ENCODE measurements at places on chromosomes 13 and 19.

GRCh38 chr13:21831654-21832324 is 160.9 kb downstream of the FGF9 start:
- DNase-seq: no peak

- DNase-seq: no peak
These were observed 309.8 kb downstream of the KLF5 start for GRCh38 chr13:73368608-73369007.

GRCh38 chr13:44004878-44005277 is 125.2 kb downstream of the LACC1 start:
- peak; percentile 48 for DNase-seq

GRCh38 chr19:8252922-8253589 is 43.9 kb downstream of the CERS4 start:
- peak; percentile 40 for DNase-seq

DNA sequence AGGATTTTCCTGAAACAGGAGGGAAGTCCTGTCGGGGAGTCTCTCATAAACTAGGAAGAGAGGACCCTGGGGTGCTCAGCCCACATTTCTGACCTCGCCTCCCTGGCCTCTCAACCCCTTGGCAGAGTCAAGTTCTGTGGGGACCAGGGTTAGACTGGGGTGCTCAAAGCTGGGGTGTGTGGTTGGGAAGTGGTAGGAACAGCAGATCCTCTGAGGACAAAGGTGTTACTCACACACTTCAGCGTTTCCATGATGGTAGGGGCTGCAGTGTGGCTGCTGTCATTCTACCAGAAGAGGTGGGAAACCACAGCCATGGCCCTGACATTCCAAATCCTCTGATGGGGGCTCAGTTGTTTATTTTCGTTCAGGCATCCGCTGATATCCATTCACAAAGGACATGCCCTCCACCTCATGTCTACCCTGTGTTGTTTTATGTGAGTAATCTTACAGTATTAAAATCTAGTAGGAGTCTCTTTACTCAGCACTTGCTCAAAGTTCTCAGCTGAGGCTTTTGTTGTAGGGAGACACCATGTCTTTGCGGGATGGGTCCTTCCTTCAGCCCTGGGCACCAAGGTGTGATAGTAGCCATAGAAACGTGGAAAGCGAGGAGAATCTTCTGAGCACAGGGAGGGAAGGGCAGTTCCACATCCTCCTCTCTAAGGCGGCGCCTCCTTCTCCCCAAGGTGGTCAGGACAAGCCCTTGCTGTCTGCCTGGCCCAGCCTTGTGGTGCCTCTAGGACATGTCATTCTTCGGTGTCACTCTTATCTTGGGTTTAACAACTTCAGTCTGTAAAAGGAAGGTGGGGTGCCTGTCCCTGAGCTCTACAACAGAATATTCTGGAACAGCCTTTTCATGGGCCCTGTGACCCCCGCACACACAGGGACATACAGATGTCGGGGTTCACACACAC is 1.5 kb downstream of the KIR2DL3 start:
- no peak for DNase-seq

DNA sequence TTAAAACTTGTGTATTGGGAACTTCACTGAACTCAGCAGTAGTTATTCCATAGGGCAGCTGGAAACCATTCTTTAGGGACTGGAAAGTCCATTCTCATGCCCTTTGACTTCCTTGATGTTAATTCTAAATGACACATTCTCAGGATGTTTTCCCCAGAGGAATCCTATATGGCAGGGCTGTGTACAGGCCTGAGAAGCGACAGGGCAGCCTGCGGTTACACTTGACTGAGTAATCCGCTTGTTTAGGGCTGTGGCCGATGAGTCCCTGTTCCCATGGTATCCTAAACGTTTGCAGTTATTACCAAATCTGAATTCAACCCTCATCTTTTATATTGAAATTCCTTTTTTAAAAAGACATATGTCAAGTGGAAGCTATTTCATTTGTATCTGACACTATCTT is 83.5 kb downstream of the COL4A2 start:
- DNase-seq: peak; percentile 57

DNA sequence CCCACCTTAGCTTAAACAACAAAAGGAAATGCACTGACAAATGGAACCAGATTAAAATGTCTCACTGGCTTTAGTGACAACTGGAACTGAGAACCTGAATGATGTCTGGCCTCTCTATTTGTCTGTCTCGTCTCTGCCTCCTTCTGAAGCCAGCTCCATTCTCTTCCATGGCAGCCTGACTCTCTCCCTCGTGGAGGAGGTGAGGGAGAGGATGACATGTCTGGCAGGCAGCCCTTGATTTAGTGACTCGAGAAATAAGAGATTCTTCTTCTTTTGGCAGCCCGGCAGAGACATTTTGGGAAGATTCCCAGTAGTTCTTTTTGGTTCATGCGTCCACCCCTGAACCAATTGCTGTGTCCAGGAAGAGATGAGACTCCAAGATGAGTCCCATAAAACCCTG is 131.7 kb downstream of the KLF5 start:
- no peak for DNase-seq

GRCh38 chr19:6226012-6226411 is 53.8 kb downstream of the MLLT1 start:
- no peak for DNase-seq

DNA sequence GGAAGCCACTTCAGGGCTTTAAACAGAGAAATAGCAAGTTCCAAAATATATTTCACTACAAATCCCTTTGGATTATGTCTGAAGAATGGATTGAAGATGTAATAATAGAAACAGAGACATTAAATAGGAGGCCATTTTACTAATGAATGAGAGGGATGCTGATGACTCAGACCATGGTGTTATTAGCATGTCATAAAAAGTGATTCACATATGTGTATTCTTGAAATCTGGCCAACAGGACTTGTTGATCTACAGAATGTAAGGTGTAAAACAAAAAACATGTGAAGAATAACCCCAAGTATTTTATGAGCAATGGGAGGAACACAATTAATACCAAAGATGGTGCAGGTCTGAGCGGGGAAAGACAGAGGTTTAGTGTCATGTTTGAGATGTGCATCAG is 873.7 kb downstream of the SLITRK5 start:
- DNase-seq: no peak

DNA sequence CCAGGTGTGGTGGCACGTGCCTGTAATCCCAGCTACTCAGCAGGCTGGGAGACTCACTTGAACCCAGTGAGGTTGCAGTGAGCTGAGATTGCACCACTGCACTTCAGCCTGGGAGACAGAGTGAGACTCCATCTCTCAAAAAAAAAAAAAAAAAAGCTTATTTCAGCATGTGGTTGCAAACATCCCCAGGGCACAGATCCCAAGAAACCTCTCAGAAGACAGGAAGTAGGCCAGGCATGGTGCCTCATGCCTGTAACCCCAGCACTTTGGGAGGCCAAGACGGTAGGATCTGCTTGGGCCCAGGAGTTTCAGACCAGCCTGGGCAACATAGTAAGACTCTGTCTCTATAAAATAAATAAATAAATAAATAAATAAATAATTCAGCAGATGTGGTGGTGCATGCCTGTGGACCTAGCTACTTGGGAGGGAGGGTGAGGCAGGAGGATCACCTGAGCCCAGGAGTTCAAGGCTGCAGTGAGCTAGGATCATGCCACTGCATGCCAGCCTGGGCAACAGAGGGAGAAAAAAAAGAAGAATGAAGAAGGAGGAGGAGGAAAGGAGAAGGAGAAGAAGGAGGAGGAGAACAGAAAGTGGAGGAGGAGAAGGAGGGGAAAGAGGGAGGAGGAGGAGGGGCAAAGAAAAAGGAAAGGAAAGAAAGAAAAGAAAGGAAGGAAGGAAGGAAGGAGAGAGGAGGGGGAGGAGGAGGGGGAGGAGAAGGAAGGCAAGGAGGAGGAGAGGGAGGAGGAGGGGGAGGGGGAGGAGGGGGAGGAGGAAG is 4.3 kb upstream of the LRRC8E start:
- no peak for DNase-seq

DNA sequence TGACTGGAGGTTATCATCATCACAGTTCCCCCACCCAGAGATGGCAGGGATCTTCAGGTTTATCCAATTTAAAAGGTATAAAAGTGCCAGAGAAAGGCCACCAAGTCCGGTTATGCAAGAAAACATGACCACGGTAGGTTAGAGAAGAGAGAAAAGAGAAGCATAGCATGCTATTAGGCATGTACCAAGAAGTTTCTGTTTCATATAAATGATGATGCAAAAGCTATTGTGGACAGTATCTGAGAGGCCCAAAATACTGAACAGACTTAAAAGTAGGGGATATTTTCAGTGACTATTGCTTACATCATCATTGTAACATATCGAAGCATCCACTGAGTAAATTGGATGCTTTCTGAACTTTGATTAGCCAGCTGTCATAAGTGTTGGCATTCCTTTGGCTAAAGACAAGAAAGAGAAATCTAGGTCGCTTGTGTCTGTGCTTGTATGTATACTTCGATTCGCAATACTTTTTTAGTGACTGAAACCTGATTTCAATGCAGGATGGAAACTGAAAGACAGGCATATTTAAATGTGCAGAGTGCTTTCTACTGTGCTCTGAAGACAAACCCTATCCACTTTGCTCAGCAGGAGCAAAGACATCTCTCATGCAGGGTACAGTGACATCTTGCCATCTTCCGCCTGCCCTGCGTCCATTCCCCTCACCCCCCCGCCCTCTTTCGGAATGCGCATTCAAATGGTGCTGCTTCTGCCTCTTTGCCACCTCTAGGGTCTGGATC is 180.3 kb downstream of the SHISA2 start:
- no peak for DNase-seq

DNA sequence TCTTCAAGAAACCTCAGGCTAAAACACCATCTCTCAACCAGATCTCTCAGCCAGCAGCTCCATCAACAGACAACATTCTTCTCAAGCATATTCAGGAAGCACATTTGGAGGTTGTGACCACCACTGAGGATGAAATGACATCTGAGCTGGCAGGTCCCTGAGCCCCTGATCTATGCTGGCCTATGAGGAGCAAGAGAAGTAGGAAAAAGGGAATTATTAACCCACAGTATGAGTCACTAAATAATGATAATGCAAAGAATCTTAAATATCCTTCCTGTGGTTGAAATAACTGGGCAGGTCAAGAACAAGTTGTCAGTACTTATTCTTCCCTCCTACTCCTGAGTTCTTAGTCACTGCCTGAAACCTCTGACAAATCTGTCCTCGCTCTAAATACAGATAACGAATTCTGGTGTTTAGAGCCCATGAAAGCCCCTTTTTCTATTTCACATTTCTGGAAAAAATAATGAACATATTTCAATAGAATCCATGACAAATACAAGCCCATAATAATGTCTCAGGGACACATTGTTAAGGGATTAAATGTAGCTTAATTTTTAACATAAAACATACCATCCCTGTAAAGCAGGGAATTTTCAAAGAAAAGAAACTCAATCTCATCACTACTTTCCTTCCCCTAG is 225.8 kb upstream of the IRS2 start:
- peak; percentile 46 for DNase-seq

DNA sequence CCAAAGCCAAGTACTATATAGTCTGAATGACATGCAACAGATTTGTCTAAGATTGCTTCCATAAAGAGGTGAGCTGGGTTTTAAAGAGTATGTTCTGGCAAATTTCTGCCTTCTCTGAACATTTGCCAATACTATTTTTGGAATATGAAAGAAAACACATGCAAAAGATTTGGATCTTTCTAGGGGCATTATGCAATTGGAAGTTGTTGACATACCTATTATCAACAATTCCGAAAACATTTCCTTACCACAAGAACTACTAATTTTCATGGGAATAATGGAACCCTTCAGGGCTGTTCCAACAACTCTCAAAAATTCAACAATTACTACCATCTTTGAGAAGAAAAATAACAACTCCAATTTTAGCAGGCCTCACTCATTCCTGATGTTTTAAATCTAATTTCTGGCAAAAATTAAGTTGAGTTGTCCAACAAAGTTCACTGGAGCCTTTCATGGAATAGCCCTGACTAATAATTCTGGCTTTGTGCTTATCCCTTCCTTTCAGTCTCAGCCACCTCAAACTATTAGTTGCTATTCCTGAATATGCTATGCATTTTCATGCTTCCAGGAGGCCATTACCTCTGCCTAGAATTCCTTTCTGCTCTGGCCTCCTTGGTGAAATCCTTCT is 250.0 kb downstream of the RGCC start:
- DNase-seq: no peak

DNA sequence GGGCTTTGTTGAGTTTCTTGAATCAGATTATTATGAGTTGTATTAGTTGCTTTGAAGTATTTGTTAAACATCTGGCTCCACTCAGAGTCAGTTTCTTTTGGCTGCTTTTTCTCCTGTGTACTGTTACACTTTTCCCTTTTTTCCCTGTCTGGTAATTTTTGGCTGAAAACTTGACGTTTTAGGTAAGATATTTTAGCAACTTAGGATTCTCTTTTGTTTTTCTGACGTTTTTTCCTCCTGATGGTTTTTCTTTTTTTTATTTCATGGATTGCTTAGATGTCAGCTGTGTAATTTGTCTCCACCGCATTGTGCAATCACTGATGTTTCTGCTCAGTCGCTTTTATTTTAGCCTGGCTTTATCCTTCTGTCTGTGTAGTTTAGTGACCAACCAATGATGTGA is 20.7 kb downstream of the RFC3 start:
- peak; percentile 19 for DNase-seq

DNA sequence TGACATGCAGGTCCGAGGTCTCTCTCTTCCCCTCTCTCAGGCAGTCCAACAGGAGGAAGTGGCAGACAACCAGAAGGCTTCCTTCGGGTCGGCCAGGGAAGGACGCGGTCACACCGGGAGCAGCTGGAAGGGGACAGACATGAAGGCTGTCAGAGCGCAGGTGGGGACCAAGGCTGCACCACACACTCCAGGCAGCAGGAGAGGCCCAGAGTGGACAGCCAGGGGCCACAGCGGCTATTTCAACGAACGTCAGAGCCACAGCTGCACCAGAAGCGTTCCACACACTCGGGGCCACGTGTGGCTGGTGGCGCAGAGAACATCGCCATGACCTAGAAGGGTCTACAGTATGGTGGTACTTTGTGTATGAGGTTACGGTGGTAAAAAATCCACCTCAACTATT is 16.0 kb upstream of the SLC39A3 start:
- DNase-seq: no peak

- DNase-seq: no peak
These were observed 888 bp downstream of the FGF21 start for GRCh38 chr19:48756212-48756611.

- no peak for DNase-seq
These were observed 20.1 kb downstream of the STOML3 start for GRCh38 chr13:38970380-38971051.

DNA sequence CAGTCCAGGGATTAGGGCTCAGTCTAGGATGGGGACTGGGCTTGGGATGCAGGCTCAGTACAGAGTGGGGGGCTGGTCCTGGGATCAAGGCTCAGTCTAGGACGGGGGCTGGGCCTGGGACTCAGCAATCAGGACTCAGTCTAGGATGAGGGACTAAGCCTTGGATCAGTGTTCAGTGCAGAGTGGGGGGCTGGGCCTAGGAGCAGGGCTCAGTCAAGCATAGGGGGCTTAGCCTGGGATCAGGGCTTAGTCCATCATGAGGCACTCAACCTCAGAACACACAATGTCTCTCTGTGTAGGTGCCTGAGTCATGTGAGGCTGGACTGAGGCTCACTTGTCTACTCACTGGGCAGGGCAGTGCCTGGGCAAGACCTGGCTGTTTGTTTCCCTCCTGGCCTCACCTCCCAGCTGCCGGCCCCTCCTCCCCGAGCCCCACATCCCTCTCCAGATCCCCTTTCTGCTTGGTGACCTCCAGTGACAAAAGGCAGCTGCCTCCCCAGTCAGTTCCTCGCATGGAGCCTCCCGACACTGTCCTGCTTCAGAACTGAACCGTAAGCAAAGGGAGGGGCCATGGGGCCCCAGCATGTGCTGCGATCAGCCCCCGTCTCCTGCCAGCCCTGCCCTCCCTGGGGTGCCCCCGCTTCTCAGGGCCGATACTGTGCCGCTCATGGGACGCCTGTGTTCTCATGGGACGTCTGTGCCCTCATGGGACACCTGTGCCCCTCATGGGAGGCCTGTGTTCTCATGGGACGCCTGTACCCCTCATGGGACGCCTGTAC is 6.5 kb upstream of the S1PR4 start:
- DNase-seq: no peak

Data from stromal cell of bone marrow (primary cell).